GM19239 (cell line): ENCODE measurements at places on chromosomes 12 and 14.

- no peak for DNase-seq
These were observed 125.6 kb upstream of the NOS1 start for GRCh38 chr12:117486840-117487659.

DNA sequence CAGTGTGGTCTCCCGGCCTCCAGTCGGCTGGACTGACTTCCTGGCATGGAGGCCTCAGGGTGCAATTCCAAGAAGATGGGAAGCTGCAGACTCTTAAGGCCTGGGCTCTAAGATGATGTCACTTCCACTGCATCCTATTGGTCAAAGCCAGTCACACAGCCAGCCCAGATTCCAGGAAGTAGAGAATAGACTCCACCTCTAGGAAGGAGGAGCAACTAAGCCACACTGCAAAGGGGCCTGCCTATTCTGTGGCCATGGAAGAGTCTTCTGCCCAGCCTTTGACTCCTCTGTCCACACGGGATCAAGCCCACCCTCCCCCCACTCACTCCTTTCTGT is 103.9 kb upstream of the RFLNA start:
- DNase-seq = no peak

- DNase-seq = no peak
These were observed 24.8 kb downstream of the PLEK2 start for GRCh38 chr14:67387195-67387594.

GRCh38 chr12:104581005-104581570 is 124.3 kb downstream of the CHST11 start:
- DNase-seq = no peak

GRCh38 chr14:98230411-98230810 is 1041.6 kb downstream of the BCL11B start:
- no peak for DNase-seq

- DNase-seq = no peak
These were observed 151.7 kb upstream of the FUT8 start for GRCh38 chr14:65260786-65261185.

GRCh38 chr12:132300789-132301722 is 28.3 kb downstream of the GALNT9 start:
- DNase-seq = no peak

DNA sequence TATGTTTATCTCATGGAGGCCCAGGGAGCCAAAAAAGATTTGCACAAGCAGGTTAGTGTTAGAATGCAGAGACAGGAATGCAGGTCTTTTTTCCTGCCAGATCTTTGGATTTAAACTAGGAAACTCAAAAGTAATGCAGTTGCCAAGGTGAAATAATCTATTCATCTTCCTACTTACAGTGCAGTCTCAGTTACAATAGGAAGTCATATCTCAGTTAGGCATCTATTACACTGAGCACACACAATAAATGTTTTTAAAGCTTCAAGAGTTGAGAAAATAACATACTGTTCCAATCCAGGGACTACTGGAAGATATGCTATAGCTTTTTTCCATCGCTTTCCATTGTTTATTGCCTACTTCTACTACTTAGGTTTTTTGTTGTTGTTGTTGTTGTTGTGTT is 279.3 kb upstream of the E2F7 start:
- DNase-seq = no peak

DNA sequence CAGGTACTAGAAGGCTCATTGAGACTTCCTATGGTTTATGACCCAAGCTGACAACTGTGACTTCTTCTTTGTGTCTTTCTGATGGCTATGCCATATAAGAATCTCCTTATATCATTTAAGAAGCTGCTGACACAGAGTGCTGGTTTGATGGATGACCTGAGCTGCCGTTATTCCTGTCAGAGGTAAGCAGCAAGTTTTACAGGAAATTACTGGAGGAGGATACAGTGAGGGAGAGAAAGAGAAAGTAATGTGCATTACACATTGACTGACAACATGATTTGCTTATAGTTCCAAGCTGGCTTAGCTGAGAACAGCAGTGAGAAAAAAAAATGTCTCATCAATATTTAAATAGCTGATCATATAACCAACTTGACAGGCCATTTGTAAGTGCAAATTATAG is 981.4 kb downstream of the FSCB start:
- no peak for DNase-seq

GRCh38 chr12:104181313-104181712 is 34.3 kb upstream of the TXNRD1 start:
- no peak for DNase-seq

GRCh38 chr12:92639017-92639416 is 63.8 kb upstream of the PLEKHG7 start:
- DNase-seq = no peak

DNA sequence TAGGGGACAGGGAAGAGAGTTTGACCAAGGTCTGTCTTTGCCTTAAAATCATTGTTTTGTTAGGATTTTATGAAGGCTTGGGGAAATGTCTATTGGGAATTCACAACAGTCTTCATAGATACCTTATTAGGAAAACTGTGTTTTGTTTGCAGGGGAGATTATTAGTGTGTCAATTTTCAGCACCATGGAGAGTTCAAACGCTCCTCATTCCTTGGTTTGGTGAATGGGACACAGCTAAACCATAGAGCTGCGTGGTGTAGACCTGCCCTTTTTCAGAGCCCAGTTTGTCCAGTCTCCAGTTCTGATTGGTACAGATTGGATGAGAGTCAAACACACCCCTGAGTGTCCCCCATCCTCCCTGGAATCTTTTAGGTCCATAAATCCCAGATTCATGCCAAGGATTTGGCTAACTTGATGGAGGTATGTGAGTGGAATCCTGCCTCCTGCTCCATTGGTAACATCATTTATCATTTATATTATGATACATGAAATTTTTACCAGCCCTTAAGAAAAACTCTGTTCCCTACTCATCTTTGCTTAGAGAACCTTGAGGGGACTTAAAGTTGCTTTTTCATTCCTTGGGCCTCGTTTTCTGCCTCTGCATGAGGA is 12.0 kb downstream of the NGDN start:
- DNase-seq = no peak

DNA sequence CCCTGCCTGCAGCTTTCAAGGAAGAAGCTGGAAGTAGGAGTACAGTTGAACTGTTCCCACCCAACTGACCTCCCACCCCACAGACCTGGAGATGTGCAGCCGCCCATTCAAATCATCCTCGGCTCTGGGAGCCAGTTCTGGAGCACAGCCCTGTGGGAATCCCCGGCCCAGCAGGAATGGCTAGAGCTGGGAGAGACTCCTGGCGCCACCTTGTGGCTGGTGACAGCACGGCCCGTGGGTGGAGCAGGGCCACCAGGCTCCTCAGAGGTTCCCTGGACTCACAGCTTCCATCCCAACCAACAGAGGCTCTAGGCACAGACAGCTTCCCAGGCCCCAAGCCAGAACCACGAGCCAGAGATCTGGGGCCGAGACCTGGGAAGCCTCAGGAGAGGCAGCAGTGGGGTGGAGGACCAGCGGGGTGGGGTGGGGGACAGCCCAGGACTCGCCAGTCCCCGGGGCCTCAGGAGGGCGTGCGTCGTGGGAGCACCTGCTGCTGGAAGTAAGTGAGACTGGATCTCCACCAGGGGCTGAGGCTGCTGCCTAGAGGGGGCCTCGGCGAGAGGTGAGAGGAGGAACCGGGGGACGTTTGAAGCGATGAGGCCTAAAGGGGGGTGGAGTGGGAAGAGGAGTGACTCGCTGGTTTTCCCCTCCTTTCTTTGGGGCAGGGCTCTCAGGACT is 43.4 kb downstream of the RNF34 start:
- DNase-seq = peak; percentile 88

GRCh38 chr14:21268617-21269251 is 508 bp downstream of the HNRNPC start:
- no peak for DNase-seq

GRCh38 chr12:51662728-51663154 is 71.7 kb downstream of the SCN8A start:
- DNase-seq = no peak

DNA sequence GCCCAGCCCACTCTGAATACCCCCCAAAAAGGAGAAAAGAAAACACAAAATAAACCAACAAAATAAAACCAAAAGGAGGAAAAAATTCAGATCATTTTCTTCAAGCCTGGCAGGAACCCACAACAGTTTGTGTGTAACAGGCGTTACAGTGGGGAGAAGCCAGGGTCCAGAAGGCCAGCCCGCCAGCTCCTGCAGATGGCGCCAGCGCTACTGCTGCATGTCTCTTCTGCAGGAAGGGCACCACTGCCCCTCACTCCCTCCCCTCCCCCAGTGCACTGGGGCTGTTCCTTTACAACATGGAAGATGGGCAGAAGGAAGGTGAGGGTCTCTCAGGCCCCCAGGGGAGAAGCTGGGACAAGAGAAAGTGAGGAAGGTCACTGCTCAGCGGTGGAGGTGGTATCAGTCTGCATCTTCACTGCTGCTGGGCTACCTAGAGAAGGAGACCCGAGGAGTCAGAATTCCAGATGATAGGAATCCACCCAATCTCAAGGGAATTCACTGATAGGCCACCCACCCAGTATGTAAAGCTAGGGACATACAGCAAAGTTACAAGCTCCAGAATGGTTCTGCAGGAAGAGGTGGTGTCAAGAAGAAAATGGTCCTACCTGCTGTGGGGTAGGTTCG is 2.3 kb upstream of the NOP2 start:
- DNase-seq = no peak

DNA sequence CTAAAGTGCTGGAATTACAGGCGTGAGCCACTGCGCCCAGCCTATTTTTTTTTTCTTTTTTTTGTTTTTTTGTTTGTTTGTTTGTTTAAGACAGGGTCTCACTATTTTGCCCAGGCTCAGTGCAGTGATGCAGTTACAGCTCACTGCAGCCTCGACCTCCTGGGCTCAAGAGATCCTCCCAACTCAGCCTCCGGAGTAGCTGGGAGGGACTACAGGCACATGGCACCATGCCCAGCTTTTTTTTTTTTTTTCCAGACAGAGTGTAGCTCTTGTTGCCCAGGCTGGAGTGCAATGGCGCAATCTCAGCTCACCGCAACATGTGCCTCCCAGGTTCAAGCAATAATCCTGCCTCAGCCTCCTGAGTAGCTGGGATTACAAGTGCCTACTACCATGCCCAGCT is 5.8 kb upstream of the ITFG2 start:
- no peak for DNase-seq

DNA sequence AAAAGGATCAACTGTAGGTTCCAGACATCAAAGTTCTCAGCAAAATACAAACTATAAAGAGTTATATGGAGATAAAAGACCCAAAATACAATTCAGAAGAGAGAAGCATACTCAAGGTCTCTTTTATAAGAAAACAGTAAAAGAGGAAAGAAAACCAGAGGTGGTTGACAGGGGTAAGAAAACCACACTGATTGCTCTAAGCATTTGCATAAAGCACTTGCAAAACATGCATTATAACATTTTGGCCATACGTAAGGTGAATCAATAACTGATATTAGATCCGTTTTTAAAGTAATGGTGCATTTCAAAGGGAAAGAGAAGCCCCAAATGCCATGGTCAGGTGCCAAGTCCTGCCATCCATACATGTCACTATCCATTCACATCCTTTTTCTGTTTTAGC is 5.9 kb downstream of the DDHD1 start:
- no peak for DNase-seq

GRCh38 chr12:3102771-3103410 is 25.7 kb downstream of the TSPAN9 start:
- no peak for DNase-seq

DNA sequence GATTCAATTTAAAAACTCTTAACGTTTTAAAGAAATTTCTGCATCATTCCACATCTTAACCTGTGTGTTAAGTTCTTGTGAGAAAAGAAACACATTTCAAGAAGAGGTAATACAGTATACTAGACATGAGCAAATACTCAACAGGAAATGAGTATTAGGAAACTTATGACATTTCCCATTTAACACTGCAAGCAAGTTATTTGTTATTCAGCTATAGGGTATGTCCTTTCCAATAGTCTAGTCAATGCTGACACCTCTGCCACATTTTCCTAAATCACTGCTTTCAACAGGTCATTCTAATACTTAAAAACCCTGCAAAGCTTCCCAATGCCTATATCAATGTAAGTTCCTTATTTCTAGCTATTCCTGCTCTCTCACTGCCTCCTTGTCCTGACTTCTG is 93.1 kb downstream of the DDHD1 start:
- DNase-seq = no peak

DNA sequence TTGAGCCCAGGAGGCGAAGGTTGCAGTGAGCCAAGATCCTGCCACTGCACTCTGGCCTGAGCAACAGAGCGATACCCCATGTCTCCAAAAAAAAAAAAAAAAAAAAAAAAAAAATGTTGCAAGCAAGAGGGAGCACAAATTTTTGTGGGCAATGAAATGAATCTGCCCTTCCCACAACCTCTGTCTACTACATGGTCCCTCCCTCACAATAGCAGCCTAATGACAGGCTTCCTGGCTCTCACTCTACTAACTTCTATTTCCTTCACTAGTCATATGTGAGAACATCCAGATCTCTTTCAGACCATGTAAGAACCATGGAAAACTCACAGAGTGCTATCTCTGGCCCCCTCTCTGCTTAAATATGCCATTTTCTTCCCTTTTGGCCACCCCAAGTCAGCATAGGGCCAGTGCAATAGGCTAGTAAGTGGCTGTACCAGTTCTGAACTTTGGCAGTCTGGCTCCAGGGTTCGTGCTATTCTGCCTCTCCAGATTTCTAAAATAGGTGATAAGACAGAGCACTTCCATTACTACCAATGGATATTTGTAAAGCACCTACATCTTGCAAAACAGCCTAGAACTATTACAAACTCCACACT is 7.1 kb downstream of the OSBPL8 start:
- no peak for DNase-seq

GRCh38 chr12:81874166-81874565 is 115.0 kb upstream of the PPFIA2 start:
- DNase-seq = no peak

- DNase-seq = no peak
These were observed 149.0 kb downstream of the NAV3 start for GRCh38 chr12:77979597-77980250.

GRCh38 chr12:98740751-98741150 is 95.7 kb downstream of the APAF1 start:
- no peak for DNase-seq

DNA sequence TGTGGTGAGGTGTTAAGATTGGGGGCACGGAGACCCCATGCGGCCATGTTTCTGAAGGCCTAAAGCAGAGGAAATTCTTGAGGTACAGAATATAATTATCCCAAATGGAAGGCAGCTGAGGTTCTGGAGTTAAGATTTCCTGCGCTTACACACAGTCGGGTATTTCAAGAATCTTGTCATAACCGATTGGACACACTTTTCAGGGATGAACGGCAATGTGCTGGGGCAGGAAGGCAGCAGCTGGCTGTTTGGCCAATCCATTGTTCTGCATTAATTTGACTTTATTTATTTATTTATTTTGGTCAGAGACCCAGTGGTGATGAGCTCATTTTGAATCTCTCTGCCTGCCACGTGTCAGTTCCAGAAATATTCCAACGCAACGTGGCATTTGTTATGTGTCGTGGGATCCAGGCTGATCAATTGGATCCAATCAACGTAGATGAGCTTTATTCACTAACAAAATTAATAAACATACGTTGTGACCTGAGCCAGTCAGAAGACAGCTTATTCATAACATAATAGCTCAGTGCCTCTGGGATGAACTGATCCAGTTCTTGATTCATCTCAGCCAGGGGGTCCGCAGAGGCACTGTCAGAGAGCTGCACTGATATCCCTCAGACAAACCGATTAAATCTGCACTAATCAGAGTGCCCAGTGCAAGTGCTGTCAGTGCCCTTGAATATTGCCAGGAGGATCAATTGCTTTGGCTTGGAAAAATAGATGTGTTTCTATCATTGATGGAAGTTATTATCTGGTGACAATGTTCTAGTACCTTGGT is 181.0 kb downstream of the KTN1 start:
- no peak for DNase-seq

GRCh38 chr14:20662968-20663732 is 21.2 kb upstream of the RNASE4 start:
- DNase-seq = no peak
